ENCODE measurements at places on chromosomes 11 and 22.

GRCh38 chr11:102462610-102463009 lies 10.0 kb upstream of the TMEM123 start:
- no peak for DNase-seq

DNA sequence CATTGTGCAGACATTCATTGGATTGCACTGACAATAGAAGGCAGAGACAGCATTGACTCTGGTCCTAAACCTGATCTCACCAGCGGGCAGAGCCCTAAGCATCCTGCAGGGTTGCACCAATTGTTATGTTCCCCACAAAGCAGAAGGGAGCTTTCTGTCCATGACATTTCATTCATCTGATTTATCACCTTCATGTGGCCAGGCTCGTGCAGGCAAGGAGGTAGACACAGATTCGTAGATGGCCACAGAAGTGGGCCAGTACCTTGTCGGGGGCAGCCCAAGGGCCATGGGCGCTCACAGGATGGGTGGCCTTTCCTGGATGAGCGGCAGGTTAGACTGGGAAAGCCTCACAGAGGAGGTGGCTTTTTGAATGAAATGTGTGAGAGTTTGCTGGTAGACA lies 2.9 kb downstream of the TSKU start:
- no peak for DNase-seq

DNA sequence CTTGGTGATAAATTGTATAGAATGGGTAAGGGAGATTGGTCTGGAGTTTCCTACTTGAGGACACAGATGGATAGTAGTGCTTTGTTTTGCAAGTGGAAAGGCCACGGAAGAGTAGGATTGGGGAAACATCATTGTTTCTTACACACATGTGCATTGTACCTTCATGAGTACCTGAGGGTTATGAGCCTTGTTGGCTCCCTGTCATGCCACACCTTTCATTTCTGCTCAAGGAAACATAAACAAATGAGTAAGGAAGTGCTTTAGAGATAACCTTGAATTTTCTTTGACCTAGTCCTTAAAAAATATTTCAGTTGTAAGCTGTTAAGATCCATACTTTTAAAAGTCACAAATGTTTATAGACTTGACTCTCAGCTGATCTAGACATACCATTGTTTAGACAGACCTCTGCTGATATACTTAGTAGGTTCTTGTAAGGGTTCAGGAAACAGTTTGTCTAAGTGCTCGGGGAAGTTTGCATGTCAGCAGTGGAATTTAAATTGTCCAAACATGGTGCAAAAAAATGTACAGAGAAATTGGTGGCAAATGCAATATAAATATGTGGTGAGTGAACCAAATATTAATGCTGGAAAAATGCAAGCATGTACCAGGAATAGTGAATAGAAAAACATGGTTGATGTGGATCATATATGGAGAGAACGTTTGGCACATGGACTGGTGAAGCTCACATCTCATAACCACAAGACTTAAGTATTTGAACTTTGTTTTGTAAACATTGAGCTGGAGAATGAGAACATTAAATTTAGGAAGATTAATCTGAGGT lies 40.9 kb downstream of the GAS2 start:
- no peak for DNase-seq

DNA sequence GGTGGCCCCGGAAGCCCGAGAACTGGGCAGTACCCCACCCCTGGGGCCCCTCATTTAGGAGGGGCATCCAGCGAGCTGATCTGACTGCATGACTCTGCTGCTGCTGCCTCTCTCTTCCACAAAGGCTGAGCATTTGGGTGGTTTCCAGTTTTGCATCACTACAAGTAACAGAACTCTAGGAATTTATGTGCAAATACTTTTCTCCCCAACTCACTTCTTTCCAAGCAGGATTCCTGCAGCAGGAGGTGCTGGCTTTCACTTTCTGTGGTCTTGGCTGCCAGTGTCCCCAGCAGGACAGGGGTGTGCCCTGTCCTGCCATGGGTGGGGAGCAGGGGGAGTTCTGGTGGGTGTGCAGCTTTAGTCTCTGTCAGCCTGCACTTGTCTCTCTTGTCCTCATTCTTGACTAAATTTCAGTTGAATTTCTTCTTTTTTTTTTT lies 21.2 kb downstream of the UPB1 start:
- DNase-seq = no peak

- no peak for DNase-seq
Observed at GRCh38 chr11:65826984-65827735, 6.6 kb upstream of the SNX32 start.

GRCh38 chr11:46272816-46273427 lies 4.5 kb upstream of the CREB3L1 start:
- DNase-seq = peak; percentile 72

DNA sequence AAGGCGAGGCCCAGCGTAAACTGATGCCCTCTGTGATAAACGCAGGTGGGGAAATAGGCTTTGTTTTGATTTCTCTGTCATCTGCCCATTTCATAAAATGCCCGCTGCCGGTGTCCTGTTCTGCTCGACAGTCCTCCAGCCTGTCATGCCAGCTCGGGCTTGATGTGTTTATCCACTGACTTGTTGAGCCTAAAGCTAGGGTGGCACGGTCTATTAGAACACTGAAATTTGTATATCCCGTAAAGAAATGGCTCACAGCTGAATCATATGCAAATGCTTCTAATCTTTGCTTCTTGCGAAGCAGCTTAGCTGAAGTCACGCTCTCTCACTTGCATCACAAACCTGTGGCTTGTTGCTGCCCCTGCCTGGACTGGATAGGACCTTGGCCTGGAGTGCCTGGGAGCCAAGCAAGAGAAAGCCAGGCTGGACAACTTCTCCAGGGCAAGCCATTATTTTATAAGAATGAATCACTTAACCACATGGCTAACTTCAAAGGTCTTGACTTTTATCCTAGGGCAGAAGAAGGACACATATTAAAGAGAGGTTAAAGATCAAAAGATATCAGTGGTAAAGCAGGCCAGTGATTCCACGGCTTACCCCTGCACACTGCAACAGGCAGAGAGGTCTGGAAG lies 33.1 kb downstream of the EHF start:
- peak; percentile 70 for DNase-seq

DNA sequence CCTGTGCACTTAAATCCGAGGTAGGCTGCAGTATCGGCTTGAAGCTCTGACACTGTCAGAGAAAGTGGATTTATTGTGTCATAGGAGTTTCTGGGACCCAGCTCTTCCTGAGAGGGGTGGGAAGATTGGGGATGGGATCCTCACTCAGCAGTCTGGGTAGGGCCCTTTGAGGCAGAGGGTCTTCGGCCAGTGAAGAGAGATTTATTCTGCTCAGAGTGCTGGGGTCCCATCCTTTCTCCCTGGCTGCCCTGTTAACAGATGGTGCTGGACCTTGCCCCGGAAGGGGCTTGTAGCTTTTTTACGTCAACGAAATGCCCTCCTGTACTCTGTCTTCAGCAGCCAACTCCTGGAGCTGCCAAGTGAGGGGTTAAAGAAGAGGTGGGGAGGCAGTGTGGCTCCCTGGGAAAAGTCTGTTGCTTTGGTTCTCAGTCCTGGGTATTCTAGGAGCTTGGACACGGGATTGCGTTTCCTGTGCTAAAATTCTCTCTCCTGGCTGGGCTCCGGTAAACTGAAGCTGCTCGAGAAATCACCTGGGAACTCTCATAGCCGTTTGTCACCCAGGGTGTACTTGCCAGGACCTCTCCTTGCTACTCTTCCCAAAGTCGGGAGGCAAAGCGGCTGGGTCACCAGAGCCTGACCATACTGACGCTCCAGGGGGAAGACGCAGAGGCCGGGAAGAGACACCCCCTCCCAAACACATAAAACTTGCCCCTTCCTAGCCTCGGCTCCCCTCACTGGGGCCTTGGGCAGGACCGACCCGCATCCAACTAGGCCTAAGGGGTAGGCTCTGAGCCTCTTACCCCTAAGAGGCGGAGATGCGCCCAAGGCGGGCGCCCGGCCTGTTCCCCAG lies 806 bp upstream of the SMDT1 start:
- DNase-seq = peak; percentile 60

GRCh38 chr22:49847751-49848689 lies 5.6 kb upstream of the ZBED4 start:
- DNase-seq = peak; percentile 77

- DNase-seq = no peak
Observed at GRCh38 chr11:18264035-18264434, 2.0 kb upstream of the SAA1 start.

GRCh38 chr22:43926349-43926710 lies 2.7 kb downstream of the PNPLA3 start:
- DNase-seq = no peak

DNA sequence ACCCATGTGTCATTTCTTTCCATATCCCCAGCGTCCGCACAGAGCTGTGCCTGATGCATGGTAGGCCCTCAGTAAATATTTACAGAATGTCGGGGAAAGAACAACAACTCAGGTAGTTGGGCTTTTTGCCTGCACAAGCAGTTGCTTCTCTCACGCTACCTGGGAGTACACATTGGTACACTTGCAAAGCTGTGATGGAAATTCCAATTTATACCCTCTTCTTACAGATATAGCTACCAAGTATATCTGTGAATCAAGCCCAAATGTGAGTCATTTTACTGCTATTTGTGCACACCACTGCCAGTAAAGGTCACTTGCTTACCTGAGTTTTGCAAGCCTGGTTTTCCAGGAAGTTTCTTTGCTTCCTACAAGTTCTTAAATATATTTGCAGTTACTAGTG lies 333.0 kb upstream of the NARS2 start:
- DNase-seq = no peak

DNA sequence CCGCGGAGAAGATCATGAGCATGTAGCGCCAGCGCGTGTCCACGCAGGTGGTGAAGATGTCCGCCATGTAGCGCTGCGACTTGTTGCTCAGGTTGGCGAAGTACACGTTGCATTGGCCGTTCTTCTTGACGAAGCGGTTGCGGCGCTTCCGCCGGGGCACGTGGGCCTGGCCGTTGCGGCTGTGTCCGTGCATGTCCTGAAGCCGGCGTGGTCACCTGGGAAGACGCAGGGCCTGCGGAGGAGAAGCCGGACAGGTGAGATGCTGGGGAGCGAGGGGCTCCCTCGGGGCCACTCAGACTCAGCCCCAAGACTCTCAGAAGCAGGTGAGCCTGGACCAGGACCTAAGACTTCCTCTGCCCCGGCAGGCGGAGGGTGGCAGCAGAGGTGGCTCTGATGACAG lies 27.1 kb downstream of the KCNJ4 start:
- no peak for DNase-seq

DNA sequence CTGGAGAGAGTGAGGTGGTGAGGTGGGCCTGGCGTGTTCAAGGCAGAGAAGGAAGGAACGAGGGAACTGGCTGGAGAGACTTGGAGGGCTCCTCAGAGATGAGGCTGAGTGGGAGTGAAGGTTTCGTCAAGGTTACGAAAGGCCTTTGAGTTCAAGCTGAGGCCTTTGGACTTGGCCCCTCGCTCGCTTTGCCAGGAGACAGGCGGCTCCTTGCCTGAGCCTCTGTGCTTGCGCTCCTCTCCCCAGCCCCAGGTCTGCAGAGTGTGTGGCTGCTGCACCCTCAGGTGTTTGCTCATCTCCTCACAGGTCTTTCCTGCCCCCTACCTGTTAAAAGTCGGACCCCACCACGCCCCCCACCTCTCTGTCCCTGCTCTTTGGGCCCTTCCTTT lies 91.6 kb downstream of the ATXN10 start:
- no peak for DNase-seq

- no peak for DNase-seq
Observed at GRCh38 chr11:114478001-114478410, 38.7 kb downstream of the REXO2 start.

DNA sequence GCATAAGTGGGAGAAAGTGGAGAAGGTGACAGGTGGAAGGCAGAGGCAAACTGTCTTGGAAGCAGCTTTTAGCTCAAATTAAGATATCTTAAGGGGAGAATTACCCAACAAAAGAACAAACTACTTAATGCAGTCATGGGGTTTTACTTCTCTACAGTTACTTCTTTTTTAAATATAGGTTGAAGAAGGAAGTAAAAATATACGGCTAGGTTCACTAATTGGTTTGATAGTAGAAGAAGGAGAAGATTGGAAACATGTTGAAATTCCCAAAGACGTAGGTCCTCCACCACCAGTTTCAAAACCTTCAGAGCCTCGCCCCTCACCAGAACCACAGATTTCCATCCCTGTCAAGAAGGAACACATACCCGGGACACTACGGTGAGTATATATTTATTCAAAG lies 40.8 kb downstream of the PDHX start:
- DNase-seq = no peak

DNA sequence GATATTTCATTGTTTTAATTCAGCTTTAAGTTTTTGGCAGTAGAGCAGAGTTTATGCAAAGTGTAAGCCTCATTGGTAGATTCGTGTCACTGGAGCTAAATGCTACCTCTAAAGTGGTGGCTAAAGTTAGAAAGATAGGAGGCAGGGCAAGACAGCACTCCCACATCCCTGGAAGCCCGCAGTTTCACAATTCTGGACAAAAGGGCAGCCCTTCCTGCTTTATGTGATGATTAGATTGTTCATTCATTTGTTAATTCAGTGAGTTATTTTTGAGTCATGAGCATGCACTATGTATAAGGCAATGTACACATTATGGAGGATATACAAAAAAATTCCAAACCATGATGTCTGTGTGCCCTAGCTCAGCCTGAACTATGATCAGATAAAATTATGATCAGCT lies 52.1 kb upstream of the EIF3M start:
- no peak for DNase-seq

DNA sequence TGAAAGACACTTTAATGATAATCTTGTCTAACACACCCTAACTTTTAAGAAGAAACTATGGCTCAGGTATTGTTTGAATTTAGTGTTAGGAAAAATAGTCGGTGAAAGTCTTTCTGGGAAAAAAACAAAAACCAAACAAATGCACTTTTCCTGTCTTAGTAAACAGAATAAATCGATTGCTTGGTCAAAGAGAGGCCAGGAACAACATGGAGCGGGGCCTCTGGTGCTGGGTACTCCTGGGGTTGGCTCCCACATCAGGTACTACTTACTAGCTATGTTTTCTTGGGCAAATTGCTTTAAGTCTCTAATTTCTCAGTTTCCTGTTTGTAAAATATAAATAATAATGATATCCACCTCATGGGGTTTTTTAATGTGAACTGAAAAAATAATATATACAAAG lies 46.8 kb downstream of the NAV2 start:
- DNase-seq = no peak

DNA sequence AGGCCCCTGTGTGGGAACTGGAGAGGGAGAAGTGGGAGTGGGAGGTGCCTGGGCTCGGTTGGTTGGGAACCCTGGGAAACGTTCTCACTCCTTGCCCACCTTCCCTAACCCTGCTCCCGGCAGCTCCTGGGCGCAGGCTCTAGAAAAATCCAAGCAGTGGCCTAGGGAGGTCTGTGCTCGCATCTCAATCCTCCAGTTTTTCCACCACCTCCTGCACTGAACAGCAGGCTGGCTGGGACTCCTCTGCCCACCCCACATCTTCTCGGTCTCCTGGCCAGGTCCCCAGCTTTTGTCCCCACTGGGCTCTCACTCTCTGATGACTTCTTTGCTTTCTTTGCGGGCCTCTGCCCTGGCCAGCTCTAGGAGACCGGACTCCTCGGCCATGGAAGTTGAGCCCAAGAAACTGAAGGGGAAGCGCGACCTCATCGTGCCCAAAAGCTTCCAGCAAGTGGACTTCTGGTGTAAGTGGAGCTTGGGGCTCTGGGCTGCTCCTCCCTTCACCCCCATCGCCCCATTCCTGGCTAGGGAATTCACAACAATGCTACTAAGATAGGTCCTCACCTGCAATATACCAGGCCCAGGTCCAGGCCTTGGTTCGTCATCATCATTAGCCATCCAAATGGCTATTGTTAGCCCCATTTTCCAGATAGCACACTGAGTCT lies 35.6 kb downstream of the PRDM11 start:
- no peak for DNase-seq

- no peak for DNase-seq
Observed at GRCh38 chr11:8031248-8032115, 44.3 kb downstream of the EIF3F start.
